ENCODE measurements at places on chromosomes 11 and 22. TPM values are rescaled to one million over a fixed set of nuclear protein-coding genes. Genes with fewer than 3 reads are reported as not detected.

MTNR1B gene
- polyA plus RNA-seq, result not detected

DNA sequence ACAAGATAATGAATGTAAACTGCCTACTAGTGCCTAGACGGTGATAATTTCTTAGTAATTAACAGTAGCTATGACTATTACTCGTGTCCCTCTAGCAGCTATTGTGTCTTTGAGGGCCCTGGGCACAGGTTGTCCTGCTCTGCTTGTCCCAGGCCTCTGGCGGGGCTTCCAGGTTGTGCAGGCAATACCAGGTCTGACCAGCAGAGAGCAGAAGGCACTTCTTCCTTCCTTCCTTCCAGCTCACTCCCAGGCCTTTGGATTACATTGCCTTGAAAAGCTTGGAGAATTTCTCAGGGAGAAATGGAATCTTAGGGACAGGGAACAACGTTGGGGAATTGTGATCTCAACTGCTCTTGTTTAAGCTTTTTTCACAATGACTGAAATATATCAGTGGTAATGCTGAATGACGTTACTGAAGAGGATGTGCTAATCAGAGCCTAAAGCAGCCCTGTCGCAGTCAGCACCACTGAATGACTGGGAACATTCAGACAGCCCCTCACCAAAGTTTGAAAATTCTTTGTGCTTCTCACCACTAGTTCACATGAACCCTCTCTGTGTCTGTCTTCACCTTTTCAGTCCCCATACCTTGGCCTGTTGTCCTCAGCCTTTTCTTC, 8.4 kb upstream of the CCKBR start:
- DNase-seq, result peak; percentile 72

DNA sequence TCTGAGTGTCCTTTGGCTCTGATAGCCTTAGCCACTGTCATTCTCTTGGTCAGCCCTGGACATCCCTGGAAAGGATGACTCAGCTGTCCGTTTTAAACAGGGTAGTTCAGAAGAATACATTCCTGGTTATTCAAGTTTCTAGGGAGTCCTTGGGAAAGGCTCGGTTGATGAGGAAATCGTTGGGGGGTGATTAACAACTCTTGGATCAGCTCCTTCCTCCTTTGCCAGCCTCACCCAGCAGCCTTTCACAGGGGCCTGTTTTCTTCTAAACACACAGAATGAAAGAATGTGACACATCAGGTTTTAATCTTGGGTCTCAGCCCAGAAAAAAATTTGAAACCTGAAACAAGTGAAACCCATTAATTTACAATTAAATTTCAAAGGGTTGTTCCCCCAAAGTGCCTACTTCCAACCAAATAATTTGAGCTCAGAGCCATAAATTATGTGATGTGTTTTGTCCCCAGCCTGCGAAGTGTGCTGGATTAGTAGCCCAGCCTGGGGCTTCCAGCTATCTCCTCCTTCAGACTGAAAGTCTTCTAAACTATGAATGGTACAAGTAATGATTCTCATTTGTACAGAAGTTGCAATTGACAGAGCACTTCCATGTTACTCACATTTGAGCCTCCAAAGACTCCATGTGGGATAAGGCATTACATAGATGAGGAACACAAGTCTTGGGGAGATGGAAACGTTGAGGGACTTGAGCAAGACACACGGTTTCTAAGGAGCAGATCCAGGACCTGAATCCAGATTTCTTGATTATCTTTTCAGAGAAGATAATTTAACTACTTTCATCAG, 19.3 kb upstream of the MRGPRX2 start:
- DNase-seq, result peak; percentile 22

DNA sequence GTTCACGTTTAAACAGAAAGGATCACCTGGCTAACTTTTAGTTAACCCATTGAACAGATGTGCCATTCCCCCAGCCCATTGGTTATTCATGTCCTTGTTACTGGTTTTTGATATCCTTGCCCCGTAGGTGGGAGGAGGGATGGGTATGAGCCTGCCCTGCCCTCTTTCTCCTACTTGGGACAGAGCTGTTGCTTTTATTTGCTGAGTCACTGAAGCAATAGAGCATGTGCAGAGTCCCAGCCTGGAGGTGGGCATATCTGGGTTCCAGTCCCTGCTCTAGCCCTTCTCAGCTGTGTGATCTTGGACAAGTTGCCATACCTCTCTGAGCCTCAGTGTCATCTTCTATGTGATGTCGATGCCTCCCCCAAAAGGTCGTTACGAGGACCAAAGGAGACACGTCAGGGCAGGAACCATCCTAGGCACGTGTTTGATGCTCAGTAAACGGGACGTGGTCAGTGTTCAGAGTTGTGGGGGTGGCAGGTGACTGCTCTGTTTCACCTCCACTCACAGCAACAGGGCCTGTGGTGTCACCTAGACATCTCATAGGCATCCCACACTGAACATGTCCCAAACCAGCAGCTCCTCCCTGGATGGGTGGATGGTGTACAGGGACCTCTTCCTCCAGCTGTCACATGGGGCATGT, 61.0 kb downstream of the BMAL1 start:
- DNase-seq, result no peak

GRCh38 chr22:28402060-28402459, 277.6 kb downstream of the TTC28 start:
- DNase-seq, result no peak

Data from renal pelvis (tissue), 12 donors.